ENCODE measurements at places on chromosomes 3 and 15.
A peak's percentile ranks its signal among the peaks of the same experiment; 100 is the strongest.

- DNase-seq, result no peak
Measured at GRCh38 chr3:107962946-107963345, 127.9 kb downstream of the CD47 start.

DNA sequence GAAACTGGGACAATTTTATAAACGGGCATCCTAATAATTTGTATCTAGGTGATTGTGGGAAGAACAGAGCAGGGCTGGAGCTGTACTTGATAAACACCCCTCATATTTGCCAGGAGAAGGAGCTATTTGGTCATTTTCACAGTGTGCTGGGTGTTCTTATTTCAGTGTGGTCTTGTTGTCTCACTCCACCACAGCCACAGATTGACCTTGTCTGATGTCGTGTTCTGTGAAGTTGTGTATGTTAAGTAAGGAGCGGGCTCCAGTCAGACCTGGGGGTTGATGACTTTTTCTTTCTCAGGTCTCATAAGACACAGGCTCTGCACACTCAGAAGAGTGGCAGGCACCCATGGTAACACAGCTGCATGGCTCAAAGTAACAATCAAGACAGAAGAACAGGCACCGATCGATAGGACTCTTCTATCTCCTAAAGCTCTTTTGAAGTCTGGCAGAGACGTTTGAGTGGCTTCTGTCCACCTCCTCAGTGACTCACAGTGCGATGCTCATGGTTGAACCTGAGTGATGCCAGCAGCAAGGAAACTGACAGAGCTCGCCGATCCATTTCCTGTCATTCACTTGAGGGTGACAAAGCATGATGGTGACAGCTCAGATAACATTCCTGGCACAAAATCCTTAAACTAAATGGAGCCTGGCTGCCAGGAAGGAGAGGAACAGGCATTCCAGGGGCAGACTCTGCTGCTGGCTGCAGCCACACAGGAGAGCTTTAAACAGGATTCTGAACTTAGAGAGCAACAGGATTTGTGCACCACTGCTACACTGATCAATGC, 20.8 kb downstream of the DPH3 start:
- DNase-seq, result no peak

- DNase-seq, result no peak
Measured at GRCh38 chr3:193874997-193875593, 260.9 kb upstream of the HES1 start.

DNA sequence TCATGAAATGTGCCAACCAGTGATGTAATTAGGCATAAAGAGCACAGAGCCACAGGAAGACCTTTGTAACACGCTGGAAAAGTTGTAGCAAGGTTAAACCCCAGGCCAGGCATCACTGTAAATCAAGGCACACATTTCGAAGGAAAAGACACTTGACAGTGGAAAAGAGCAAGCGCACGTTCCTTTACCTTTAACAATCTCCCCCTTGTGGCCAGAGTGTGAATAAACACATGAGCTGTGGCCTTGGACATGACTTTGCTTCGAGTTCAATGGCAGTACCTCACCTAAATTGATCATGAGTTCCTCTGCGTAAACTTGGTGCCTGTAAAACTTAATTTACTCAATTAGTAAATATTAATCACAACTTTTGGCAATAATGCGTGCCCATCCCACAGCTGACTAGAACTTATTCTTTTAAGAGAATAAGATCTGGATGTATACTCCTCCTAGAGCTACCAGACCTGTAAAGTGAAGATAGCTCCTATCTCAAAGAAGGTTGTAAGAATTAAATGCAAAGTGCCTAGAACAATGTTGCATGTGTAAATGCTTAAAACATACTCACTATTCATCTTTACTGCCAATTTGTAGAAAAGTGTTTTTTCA, 757.0 kb upstream of the NECTIN3 start:
- peak; percentile 65 for DNase-seq

DNA sequence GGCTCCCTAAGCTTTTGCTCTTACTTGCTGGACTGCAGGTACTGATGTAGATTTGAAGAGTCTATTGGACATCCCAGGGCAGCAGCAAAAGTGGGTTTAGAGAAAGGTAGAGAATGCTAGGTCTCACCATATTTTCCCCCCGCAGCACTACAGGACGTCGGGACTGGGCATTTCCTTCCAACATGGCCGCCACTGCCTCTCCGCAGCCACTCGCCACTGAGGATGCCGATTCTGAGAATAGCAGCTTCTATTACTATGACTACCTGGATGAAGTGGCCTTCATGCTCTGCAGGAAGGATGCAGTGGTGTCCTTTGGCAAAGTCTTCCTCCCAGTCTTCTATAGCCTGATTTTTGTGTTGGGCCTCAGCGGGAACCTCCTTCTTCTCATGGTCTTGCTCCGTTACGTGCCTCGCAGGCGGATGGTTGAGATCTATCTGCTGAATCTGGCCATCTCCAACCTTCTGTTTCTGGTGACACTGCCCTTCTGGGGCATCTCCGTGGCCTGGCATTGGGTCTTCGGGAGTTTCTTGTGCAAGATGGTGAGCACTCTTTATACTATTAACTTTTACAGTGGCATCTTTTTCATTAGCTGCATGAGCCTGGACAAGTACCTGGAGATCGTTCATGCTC, 11.2 kb downstream of the CYP8B1 start:
- DNase-seq, result no peak

GRCh38 chr3:23152989-23153388, 50.1 kb upstream of the UBE2E2 start:
- DNase-seq, result no peak

DNA sequence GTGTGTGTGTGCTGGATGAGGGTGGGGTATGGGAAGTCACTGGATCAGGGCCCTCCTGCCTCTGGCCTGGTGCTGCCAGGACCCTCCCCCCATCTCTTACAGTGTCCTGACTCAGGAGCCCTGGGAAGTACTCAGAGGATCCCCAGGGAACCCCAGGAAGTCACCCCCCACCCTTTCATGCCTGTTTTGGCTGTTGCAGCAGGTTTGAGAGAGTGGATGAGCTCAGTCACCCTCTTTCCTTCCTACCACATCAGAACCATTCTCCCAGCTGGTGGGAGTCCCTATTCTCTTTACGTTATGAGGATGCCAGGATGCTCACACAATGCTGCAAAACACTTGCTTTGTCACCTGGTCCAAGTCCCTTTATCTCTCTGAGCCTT, 59.0 kb downstream of the BDH1 start:
- no peak for DNase-seq

DNA sequence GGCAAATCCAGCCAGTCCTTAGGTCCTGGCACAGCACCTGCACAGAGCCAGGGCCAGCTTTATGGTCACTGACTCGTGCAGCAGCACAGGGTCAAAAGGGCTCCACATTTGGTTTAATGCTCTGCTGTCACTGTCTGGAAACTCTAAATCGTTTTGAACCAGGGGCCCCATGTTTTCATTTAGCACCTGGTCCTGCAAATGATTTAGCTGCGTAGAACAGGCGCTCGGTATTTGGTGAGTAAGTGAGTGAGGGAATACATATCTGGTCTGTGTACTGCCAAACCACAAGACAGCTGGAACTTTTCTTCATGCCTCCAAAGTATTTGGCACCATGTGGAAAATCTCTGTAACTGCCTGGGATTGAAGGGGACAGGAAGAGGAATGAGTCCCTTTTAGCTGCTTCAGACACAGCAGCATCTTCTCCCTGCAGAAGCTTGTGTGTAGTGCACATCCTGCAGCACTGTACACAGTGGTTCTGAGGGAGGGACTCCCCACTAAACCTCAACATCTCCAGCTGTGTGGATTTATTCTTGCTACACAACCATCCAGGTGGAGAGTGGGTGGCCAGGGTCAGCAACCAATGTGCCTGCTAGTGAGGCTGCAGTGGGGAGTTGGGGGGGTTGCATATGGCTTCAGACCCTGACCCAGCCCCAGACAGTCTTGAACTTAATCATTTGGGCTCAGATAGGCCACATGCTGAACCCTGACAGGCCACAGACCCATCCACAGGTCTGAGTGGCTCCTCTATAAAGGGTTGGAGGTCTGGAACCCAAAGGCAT, 1.1 kb downstream of the SH2D7 start:
- DNase-seq, result peak; percentile 25

DNA sequence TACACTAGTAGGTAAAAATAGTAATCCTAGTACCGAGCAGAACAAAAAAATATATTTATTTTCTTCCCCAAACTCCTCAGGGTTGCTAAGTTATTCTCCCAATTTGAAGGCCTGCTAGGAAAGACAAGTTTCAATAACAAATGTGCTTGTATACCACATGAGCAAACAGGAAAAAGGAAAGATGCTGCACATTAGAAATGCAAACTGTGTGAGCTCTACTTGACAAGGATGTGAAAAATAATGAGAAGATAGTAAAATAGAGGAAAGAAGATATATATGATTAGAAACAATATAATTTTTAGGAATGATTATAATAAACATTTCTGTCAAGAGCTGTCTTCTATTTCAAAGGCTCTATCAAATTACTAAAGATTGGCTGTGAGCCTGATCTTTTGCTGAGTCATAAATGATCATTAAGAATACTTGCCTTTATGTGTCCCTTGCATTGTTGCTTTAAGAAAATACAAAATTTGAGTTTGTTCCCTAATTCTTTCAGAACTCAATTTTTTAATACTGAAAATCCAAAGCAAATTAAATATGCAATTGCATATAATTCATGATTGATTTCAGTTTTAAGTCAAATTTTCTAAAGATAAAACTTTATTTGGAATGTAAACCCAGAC, 174.2 kb downstream of the NEK10 start:
- no peak for DNase-seq

DNA sequence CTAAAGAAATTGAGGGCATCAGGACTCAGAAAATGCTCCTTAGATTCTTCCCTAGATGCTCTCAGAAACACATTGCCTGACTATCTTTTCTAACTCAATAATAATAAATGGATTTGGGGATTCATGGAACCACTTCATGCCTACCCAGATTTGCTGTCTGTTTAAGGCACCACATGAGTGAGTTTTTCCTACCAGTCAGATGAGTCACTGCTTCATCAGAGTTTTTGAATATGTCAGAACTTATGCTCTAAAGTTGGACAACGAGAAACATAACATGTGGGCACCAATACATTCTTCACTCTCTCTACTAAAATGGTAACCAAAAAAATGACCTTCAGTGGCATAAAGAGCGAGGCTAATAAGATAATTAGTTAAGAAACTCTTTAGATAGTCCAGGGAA, 1135.1 kb downstream of the TUSC7 start:
- no peak for DNase-seq

- DNase-seq, result no peak
Measured at GRCh38 chr3:71492566-71492965, 91.0 kb downstream of the FOXP1 start.

GRCh38 chr3:5767304-5767703, 579.8 kb downstream of the EDEM1 start:
- no peak for DNase-seq

GRCh38 chr15:36925653-36926426, 174.5 kb downstream of the MEIS2 start:
- no peak for DNase-seq

GRCh38 chr3:41819236-41819635, 142.7 kb downstream of the ULK4 start:
- no peak for DNase-seq

DNA sequence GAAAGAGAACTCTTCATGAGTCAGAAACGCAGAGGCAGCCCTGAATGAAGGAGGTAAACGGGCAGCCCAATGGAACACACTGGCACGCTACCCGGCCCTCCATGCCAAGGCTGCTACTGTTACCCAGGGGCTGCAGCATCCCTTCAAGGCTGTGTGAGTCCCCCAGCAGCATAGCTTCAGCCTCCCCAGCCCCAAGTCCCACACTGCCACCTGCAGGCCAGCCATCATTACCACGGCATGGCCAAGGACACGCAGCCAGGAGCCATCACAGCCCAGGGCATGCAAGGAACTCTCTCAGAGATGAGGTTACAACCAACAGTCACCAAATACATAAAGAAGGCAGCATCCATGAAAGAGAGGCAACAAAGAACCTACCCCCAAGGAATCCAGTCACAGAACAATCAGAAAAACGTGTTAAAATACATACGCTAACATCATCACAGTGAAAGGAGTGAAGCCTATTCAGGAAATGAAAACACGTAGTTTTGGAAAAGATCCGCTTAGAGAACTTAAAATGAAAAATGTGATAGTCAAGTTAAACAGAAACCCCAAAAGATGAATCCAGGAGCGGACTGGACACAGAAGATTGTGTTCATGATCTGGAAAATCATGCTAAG, 22.4 kb downstream of the PLA2G4F start:
- peak; percentile 64 for DNase-seq

DNA sequence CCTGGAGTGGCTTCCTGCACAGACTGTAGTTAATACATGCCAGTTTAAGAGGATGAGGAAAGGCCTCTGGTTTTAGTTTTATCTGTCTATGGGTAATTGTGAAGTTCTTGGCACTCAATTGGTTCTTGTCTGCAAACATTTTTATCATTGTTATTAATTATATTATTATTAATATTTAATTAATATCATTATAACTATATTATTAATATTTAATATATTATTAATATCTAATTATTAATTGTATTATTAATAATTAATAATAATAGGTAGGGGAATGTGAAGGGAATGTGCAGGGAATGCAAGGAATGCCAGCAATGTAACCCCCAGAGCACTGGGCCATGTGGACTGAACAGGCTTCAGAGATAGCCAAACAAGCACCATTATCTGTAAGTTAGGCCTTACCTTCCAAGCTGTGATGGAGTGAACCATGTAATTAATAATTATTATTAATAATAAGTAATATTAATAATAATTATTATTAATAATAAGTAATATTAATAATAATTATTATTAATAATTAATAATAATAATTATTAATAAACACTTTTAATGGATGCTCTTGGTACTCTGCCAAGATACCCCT, 79.8 kb upstream of the NMNAT3 start:
- DNase-seq, result no peak

DNA sequence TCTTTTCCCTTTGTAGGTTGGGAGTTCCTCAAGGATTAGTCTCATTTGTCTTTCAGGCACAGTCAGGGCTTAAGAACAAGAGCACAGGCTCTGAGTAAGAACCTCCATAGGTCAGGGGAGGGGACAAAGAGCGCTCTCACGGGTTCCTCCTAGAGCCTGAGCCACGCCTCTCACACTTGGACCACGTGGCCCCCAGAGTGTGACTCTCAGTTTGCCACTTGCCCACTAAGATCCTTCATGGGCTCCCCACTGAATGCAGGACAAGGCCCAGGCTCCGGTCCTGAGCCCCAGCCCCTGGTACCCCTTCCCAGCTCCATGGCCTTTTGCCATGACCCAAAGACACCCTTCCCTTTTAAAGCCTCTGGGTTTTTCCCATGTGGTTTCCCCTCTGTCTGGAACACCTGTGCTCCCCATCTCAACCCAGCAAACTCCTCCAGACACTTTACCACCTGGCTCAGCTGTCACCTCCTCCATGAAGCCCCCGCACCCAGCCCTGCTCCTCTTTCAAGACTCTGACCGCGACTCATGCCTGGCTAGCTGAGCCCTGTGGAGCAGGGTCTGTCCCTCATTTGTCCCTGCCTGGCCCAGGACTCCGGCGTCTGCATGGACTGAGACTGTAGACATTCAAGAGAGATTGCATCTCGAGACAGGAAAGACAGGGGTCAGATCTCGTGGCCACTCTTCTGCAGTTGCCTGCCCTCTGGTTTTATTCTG, 32.7 kb downstream of the IQSEC1 start:
- DNase-seq, result no peak

GRCh38 chr15:74611341-74611740, 4.3 kb upstream of the CLK3 start:
- no peak for DNase-seq

- no peak for DNase-seq
Measured at GRCh38 chr15:91216000-91216399, 115.9 kb downstream of the SV2B start.

- no peak for DNase-seq
Measured at GRCh38 chr3:112013784-112014143, 15.0 kb downstream of the TAGLN3 start.

GRCh38 chr3:177055605-177056571, 141.4 kb downstream of the TBL1XR1 start:
- DNase-seq, result no peak

All from body of pancreas (tissue), 4 donors.